ENCODE measurements at places on chromosomes 16 and 17.

GRCh38 chr17:82693168-82693867, 5.2 kb downstream of the RAB40B start:
- DNase-seq, result no peak

- no peak for DNase-seq
These were observed 46.6 kb downstream of the NOG start for GRCh38 chr17:56640116-56640515.

- DNase-seq, result no peak
These were observed 252.1 kb downstream of the CDH11 start for GRCh38 chr16:64869781-64870180.

GRCh38 chr17:53607475-53607874, 215.3 kb upstream of the KIF2B start:
- DNase-seq, result no peak

- DNase-seq, result no peak
These were observed 51.5 kb downstream of the MPRIP start for GRCh38 chr17:17093764-17094163.

DNA sequence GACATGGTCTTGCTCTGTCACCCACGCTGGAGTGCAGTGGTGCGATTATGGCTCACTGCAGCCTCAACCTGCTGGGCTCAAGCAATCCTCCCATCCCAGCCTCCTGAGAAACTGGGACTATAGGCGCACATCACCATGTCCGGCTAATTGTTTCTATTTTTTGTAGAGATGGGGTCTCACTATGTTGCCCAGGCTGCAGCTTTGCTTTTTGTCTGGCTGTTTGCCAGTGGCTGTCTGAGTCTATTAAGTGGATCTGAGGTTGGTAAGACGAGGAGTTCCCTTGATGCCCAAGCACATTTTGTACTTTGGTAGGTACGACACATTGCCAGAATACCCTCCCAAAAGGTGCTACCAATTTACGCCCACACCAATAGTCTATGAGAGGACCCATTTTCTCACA, 5.1 kb downstream of the TBX21 start:
- no peak for DNase-seq

DNA sequence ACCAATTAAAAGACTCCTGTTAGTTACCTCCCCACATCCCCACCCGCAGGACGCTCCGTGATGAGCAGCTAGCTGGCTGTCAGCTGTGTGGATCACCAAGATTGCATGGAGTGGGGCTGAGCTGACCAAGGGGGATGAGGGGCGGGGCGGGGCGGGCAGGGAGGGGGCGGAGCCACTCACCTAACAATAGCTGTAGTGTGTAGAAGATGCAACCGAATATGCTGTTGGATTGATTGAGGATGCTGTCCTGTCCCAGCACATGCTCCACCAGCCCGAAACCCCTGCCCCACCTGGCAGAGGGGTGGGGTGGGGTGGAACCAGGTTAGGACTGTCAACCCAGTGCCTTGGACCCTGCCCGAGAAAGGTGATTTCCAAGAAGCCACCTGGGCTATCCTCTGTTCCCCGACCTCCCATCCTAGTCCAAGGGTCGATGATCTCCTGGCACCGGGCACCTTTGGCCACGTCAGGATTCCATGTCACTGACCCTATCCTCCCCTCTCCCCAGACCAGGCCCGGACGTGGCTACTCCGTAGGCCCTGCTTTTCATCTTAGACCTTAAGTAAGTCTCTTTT, 1.4 kb downstream of the VKORC1 start:
- DNase-seq, result no peak

DNA sequence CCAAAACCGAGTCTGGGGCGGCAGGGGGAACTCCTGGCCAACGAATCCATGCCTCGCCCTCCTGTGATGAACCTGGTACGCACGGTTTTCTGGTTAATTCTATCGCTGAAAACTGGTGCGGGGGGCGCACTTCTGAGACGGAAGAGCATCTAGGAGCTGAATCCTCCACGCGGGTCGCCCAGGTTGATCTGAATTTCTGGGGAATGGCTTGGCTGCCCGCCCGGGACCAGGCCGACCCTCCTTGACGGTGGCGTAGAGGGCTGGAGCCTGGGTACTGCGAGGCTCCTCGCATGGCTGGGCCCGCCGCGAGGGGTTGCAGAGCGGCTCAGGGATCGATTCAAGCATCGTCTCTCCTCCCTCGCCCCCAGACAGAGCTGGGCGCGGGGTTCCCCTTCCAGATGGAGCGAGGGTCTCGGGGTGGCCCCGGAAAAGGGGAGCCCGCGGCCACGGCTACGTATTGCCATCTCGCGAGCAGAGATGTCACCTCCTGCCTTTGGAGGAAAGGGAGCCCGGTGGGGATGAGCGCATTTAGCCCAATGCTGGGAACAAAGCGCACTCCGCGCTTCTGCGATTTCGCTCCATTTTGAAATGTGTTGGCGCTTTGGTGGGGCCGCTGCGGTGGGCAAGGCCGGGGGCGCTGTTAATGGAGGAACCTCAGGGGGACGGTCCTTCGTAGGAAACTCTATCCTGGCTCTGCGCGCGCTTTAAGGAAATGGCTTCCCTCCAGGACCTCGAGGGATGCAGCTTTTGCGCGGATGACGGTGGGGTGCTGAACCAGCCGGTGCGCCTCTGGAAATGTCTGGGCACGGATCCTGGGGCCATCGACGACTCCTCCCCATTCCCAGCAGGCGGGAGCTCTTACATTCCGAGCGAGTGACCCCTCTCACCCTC, 2.7 kb downstream of the MAPT start:
- DNase-seq, result no peak

- no peak for DNase-seq
These were observed 33.9 kb upstream of the PLLP start for GRCh38 chr16:57318240-57318970.

DNA sequence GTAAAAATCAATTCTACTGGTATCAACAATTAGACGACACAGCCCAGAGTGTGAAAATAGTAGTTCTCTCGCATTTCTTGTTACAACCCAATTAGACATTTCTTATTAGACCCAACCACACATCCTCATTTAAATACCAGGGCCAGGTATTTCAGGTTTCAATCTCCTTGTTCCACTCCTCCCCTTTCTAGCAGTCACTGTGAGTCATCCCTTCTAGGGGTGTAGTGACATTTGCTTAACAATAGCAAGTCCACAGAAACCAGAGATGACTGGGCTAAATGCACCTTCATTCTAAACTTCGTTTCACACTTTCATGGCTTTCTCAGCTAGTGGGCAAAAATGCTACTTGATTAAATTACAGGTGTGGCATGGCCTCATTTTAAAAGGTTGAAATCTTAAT, 116.9 kb upstream of the CACNG3 start:
- no peak for DNase-seq

- DNase-seq, result no peak
These were observed 78.4 kb upstream of the MED9 start for GRCh38 chr17:17398188-17398942.

GRCh38 chr16:72083778-72084404, 9.5 kb downstream of the TXNL4B start:
- DNase-seq, result no peak

GRCh38 chr17:78905116-78905515, 2.1 kb upstream of the CEP295NL start:
- DNase-seq, result no peak

DNA sequence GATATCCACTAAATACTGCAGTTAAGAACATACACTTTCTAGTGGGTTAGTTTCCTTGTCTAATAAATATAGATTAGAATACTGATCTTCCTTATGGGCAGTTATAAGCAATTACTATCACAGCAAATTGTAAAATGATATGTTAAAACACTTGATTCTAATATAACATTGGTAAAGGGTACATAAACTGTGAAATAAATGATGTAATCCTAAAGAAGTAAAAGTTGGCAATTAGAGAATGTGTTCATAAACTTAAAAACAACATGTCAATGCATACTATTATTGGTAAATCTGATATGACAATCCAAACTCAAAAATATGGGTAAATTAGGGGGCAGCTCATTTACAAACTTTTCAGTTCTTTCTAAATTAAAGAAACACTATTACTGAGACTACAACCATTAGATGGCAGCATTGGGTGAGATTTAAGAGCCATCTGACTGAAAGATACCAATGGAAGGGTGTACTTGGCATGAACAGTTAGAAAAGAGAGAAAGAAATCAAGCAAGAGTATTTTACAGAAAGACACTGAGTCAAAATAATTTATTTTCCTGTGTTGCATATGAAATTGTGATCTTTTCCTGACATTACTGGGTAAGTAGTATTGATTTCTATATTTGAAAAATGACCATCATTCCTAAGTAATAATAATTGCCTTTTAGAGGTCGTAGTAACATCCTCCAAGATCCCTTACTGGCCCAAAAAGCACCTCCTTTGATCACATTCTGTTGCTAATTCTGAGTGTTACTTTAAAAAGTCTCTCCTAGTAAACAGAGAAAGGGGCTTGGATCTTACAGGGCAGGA, 119.6 kb downstream of the SPAG9 start:
- peak; percentile 50 for DNase-seq

- no peak for DNase-seq
These were observed 116.8 kb downstream of the WWOX start for GRCh38 chr16:78216166-78216745.

GRCh38 chr16:53678756-53679343, 24.8 kb downstream of the RPGRIP1L start:
- no peak for DNase-seq

DNA sequence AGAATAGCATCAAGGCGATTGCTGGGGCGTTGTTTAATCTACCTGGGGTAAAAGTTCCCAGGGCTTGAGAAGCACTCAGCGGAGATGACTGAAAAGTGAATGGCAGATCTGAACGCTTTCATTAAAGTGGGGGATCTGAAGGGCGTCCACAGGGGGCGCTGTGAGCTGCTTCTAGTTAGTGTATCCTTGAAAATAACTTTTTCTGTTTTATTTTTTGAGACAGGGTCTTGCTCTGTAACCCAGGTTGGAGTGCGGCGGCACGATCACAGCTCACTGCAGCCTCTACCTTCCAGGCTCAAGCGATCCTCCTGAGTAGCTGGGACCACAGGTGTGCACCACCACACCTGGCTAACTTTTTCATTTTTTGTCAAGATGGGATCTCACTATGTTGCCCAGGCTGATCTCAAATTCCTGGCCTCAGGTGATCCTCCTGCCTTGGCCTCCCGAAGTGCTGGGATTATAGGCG, 360.4 kb downstream of the SEC14L1 start:
- DNase-seq, result no peak

DNA sequence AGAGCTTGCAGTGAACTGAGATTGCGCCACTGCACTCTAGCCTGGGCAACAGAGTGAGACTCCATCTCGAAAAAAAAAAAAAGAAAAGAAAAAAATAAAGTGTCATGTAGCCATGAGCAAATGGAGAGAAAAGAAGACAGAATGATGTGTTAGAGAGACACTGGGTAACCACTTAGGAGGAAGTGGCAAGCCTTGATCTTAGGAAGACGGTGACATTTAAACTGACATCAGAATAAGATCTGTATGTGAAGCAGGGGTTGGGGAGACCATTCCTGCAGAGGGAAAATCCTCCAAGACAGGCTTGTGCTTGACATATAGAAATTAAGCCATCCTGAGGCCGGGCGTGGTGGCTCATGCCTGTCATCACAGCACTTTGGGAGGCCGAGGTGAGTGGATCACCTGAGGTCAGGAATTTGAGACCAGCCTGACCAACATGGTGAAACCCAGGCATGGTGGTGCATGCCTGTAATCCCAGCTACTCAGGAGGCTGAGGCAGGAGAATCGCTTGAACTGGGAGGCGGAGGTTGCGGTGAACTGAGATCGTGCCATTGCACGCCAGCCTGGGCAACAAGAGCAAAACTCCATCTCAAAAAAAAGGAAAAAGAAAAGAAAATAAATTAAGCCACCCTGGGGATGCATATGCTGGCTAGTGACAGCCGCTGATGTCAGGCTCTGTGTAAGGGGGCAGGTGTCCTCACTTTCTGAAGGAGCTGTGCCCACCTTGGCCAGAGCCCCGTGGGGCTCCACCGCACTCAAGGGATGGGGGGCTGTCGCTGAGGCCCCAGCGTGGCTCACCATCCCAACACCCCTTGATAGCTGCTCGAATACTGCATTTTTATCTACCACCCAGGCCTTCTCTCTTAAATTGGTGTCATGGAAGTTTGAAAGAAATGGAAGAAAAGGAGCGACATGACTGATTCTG, 13.1 kb upstream of the CYB5B start:
- no peak for DNase-seq

DNA sequence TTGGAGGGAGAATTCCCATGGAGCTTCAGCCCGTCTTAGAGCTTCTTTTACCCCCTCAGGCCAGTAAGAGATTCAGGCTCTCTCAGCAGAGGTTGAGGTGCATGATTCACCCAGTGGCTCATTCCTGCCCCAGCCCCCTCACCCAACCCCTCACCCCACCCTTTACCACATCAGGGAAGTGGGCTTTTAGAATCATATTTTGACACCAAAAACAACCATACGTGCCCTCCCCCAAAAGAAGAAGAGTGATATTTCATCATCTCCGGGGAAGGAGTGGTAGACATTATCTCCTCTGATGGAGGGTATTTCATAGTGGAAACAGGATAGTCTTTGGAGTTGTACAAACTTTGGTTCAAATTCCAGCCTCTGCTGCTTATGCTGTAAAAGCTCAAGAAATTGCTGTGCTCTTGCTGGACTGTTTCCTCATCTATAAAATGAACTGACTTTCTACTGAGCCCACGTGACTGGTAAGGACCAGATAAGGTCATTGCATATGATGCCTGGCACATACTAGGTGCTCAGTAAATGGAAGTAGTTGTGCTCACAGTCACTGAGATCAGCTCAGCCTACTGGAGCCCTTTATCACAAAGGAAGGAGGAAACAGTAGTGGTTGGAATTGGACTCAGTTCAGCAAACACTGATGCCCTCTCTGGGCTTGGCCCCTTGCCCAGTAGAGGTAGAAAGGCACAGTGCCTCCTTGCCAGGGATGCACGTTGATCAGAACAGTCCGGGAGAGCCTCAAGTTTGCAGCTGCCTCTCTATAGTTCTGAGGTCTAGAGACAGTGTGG, 18.3 kb upstream of the CCL5 start:
- peak; percentile 88 for DNase-seq

GRCh38 chr17:70119545-70119944, 44.5 kb downstream of the KCNJ16 start:
- DNase-seq, result no peak

GRCh38 chr17:7612294-7612640, 2.4 kb downstream of the FXR2 start:
- DNase-seq, result no peak

DNA sequence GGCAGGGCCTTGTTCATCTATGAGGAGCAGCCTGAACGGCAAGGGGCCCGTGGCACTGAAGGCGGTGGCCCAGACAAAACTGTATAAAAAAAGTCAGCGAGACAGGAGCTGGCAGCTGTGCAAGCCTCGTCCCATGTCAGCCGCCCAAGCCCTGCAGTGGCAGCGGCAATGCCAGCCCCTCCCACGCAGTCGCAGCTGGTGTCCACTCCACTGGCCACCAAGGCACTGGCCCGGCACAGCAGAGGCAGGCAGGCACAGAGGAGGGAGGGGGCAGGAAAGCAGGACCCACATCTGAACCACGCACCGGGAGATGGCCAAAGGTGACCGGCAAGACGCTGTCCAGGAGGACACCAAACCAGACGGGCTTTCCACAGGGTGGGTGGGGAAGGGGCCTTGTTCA, 15.9 kb upstream of the C16orf95 start:
- DNase-seq, result no peak

DNA sequence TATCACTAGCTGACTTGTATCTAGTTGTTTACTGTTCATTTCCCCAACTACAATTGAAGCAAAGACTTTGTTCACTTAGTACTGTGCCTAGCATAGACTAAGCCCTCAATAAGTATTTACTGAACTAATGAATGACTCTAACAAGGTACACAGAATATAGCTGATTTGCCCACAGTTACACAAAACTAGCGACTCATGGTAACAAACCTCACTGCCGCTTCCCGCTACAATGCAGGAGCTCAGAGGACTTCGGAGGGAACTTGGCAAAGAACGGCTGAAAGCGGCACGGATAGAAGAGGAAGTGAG, 524 bp downstream of the EFTUD2 start:
- no peak for DNase-seq

Data from NCI-H2029 (cell line).